ENCODE measurements at places on chromosomes 3 and 15.

DNA sequence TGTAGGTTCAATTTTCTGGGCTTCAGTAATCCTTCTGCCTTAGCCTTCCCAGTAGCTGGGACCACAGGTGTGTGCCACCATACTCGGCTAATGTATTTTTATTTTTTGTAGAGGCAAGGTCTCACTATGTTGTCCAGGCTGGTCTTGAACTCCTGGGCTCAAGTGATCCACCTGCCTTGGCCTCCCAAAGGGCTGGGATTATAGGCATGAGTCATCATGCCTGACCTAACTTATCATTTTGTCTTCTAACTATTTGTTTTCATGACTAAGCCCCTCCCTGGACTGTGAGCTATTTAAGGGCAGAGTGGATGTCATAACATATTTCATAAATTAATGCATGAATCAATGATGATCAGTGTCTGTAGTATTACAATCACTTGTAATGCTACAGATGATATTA is 56.1 kb upstream of the PIAS1 start:
- DNase-seq: no peak

GRCh38 chr3:147191795-147192385 is 214.5 kb downstream of the ZIC4 start:
- peak; percentile 45 for DNase-seq

DNA sequence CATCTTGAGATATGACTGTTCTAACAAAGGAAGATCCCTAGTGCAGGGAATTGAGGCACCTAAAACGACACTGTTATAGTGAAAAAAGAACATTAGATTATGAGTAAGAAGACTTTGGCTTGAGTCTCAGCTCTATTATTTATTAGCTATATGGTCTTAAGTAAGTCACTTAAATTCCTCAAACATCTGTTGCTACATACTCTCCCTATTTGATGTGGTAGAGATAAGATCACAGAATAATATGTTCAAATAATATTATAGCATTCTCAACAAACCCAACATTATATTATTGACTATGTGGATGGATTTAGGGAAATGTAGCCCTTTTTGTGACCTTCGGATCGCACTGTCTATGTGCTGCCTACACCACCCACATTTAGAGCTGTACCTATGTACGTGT is 136.9 kb downstream of the P2RY1 start:
- no peak for DNase-seq

- no peak for DNase-seq
Measured at GRCh38 chr3:150760431-150761200, 2.4 kb downstream of the SIAH2 start.

DNA sequence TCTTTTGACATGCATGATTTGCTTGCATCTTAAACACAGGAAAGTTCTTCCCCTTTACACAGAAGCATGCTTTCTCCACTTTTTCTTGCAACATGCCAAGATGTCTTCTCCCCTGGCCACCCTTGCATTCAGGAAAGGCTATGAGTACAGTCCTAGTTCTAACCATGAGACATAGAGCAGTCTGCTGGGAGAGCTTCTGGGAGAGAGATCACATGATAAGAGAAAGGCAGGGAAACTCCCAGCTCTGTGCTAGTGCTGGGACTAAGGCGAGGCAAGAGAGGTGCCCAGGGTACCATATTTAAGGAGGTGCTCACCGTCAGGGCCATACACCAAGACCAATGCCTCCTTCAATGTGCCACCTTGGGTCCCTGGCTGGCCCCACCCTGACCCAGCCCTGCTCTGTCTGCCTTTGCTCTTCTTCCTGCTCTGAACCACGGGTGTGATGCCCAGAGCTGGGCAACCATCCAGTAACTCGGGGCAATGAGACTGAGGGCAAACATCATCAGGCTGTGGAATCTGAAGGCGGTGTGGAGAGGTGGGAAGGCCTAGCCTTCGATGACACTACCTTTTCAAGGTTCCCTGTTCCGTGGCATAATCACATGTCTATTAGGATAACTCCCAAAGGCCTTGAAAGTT is 77.4 kb upstream of the PRR20G start:
- no peak for DNase-seq

- DNase-seq: no peak
Measured at GRCh38 chr3:79846148-79846933, 78.5 kb upstream of the ROBO1 start.

DNA sequence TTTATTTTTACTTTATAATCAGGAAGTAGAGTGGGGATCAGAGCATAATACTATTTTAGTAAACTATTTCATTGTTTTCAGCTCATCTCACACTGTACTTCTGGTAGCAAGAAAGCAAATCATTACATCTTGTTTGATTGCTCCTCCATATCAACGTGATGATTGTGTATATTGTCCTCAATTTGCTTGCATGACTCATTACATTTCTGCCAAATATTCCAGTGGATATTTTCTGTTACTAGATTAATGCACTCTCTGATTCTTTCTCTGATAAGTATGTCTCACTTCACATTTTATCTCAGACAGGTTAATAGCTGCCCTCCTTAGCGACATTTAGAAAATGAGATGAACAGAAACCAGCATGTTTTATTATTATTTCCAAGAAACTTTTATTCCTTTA is 1145.3 kb downstream of the OTOL1 start:
- DNase-seq: no peak

DNA sequence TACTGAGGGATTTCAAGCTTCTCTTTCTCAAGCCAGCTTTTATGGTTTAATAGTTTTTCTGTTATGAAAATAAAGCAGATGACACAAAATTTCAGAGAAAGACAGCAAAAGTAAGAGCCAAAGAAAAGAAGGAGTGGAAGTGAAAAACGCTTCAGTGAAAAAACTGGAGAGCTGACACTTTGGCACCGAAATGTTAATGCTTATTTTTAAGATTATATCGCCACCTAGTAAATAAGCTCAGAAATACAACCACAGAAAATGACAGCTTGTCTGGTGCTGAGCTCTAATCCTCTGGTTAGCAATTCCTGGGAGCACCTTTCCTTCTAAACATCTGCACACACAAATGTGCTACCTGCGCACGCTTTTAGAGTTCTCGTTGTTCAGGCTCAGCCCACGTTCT is 101.6 kb downstream of the ZPLD1 start:
- DNase-seq: peak; percentile 9

DNA sequence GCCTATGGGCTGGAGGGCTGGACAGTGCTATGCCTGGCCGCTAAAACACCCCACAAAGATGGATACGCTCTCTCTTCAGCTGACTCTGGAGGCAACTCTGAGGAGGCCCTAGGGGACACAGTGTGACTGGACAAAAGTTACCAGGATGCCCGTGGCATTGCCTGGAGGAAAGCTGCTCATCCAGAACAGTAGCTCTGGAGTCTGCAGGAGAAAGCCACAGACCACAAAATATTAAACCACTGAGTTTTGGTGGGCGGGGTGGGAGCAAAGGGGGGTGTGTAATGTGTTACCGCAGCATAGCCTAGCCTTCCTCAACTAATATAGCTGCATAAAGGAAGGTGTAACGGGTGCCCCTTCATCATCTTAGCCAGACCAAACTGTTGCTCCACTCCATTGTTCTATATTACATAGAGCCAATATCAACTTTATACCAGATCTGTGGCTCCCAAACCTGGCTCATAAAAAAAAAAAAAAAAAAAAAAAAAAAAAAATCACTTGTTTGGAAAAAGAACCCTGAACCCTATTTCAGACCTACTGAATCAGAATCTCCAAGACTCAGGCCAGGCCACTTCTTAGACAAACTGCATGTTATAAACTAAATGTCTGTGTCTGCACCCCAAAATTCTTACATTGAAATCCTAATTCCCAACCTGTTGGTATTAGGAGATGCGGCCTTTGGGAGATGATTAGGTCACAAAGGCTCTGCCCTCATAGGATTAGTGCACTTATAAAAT is 132.6 kb downstream of the TNIK start:
- DNase-seq: no peak

DNA sequence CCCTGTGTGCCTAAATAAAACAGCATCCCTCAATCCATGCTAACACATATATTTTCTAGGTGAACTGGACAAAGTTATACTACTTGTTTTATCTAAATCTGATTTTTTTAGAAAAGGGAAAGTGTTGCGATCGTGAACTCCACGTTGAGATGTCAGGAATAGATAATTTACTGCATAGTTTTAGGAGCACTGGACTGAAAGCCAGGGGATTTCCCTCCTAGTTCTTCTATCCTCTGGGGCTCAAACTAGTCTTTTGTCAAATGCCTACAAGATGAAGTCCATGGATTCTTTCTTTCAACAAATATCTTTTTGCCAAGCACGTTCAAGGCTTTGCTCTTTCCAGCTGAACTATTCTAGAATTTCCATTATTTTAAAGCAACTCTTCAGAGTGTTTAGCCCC is 617 bp upstream of the HPS3 start:
- no peak for DNase-seq

GRCh38 chr3:71486831-71487230 is 96.7 kb downstream of the FOXP1 start:
- no peak for DNase-seq

DNA sequence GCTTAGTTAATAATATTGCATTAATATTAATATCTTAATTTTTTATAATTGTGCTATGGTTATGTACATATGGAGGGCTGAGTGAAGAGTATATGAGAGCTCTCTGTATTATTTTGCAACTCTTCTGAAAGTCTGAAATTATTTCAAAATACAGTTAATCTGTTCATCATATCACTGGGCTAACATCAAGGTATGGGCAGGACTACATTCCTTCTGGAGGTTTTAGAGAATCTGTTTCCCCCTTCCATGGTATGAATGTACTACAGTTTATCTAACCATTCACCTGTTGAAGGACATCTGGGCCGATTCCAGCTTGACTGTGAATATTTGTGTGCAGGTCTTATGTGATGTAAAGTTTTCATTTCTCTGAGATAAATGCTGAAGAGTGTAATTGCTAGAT is 5.1 kb downstream of the IL20RB start:
- no peak for DNase-seq

DNA sequence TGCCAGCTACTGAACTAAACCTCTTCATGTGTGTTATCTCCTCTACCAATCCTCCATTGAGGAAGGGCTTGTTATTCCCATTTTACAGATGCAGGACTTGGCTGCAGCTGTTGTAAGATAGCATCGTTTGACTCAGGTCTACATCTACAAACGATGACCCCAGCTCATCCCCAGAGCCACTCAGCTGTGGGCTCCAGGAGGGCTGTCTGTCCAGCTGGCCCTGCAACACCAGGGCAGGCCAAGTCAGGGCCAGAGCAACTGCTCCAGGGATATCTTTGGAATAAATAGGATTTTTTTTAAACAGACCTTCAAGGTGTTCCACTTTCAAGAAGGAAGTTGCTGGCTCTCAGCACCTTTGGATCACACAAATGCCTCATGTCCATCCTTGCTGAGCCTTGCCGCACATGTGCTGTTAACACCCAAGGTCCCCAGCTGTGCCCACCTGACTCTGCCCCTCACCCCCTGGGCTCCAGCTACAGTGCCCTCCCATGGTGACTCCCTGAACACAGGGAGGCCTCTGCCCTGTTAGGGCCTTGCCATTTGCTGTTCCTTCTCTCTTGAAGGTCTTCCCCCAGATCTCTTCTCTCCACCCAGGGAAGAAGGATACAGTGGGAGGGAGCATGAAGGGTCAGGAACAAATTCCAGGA is 31.0 kb downstream of the ALDH1L1 start:
- no peak for DNase-seq

- peak; percentile 43 for DNase-seq
Measured at GRCh38 chr3:156483961-156484787, 70.7 kb downstream of the SSR3 start.

- no peak for DNase-seq
Measured at GRCh38 chr3:130971208-130971607, 55.4 kb downstream of the ASTE1 start.

DNA sequence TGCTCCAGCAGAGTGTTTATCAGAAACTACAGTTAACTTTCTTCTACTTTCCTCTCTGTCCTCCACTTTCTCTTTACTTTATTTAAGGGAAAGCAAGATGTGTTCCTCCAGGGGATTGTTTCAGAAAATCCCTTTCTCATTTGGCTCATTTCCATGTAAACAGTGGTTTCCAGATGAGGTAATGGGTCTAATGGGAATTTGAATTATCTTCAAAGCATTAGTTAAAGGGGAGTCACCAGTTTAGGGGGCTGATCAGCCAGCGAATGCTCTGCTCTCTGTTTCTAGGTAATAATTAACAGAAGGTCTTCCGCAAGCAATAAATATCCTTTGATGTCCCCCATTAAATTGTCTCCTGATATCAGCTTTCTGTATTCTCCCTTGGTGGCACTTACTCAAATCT is 30.4 kb upstream of the ZNF639 start:
- DNase-seq: no peak

All from SJSA1 (cell line).